ENCODE measurements at places on chromosomes 5 and 9.

DNA sequence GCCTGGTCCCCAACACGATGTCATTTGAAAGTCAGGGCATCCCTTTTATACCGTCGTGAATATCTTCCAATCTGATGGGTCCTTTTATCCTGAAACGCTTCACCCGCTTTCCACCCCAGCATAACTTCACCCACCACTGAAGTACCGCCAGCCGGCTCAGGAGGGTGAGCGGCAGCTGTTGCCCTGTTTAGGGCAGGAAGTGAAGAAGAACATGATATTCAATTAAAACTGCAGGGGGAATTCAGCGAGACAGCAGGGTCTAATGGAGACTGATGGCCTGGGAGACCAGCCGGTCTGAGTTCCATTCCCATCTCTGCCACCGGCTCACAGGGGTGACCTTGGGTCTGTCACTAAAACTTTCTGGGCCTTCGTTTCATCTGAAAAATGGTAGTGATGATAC lies 68.2 kb upstream of the EGFLAM start:
- no peak for DNase-seq

- DNase-seq = peak; percentile 77
Observed at GRCh38 chr5:177403792-177404640, 3.6 kb upstream of the PFN3 start.

DNA sequence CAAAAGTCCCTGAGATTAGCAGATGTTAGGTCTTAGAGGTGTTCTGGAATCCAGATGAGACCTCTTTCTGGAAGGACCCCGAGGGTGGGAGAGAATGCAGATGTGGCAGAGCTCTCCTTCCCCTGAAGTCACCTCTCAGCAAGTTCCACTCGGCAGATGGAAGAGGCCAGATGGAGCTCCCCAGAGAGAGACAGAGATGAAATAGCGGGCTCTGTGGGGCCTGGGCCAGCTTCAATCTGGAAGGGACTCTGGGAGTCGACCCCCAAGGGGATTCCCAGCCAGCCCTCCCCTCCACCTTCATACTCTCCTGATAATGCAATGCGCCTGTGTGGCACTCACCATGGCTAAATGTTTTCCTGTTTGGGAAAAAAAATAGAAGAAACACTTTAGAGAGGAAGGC lies 60.2 kb downstream of the WNK2 start:
- DNase-seq = no peak

GRCh38 chr9:127887792-127888191 lies 10.3 kb upstream of the AK1 start:
- no peak for DNase-seq

GRCh38 chr5:149127394-149127955 lies 13.8 kb upstream of the ABLIM3 start:
- no peak for DNase-seq

DNA sequence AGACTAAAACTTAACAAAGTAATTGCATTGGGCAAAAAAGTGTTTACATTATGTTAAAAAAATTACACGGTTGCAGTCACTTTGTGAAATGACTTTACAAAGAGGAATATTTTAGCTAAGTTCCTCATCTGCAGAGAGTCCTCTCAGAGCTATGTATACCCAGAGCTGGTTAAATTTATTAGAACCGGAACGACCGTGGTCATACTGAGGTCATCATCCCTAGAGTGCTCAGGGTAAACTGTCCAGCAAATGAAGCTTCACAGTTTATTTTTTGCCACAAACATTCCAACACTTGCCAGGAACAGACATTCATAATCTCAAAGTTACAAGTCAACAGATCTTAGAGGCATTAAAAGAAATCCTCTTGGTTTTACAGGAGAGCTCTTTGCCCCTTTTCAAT lies 897 bp downstream of the ROPN1L start:
- DNase-seq = no peak

- no peak for DNase-seq
Observed at GRCh38 chr5:154844809-154845208, 5.6 kb downstream of the FAXDC2 start.

- no peak for DNase-seq
Observed at GRCh38 chr5:168002116-168002515, 289.3 kb upstream of the WWC1 start.

- DNase-seq = no peak
Observed at GRCh38 chr9:134607971-134608370, 33.6 kb upstream of the COL5A1 start.

GRCh38 chr5:173198049-173198448 lies 37.0 kb downstream of the NKX2-5 start:
- no peak for DNase-seq

DNA sequence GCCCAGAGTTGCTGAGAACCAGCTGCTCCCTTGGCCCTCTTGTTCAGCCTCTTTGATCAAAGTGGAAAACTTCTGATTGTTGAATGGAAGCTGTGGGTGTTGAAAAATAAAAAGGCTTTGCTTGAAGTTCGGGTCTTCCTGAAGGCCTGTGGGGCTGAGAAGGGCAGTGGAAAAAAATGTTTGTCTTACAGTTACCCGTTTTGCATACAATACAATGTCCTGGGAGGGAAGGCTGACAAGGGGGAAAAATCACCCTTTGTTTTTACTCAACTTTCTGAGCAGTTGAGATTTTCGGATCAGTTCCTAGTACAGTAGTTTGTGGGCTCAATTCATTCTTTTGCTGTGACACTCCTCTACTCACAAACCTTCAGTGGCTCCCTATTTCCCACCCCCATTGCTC lies 2.1 kb upstream of the TNFSF8 start:
- DNase-seq = no peak

DNA sequence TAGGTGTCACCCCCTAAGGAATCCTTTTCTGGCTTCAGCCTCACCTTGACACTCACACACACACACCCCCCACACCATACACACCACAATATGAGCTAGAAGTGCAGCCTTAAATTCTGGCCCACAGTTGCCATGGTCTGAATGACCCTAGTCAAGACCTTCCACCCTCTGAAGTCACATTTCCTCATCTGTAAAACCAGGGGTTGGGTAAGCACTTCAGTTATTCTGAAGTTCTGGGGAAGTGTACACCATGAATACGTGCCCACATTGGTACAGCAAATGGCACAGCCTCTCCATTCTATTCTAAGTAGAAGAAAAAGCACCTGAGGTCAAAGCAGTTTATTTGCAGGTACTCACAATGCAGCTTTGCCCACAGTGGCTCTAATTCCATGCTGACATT lies 372.8 kb upstream of the KLF4 start:
- DNase-seq = no peak

- DNase-seq = no peak
Observed at GRCh38 chr9:17251100-17251499, 116.3 kb downstream of the CNTLN start.

- DNase-seq = no peak
Observed at GRCh38 chr5:54397420-54397819, 58.1 kb upstream of the HSPB3 start.

GRCh38 chr5:163967268-163967667 lies 461.8 kb downstream of the MAT2B start:
- DNase-seq = no peak
